ENCODE measurements at places on chromosomes 11 and 22. TPM values are rescaled to one million over a fixed set of nuclear protein-coding genes. Genes with fewer than 3 reads are reported as not detected.

DNA sequence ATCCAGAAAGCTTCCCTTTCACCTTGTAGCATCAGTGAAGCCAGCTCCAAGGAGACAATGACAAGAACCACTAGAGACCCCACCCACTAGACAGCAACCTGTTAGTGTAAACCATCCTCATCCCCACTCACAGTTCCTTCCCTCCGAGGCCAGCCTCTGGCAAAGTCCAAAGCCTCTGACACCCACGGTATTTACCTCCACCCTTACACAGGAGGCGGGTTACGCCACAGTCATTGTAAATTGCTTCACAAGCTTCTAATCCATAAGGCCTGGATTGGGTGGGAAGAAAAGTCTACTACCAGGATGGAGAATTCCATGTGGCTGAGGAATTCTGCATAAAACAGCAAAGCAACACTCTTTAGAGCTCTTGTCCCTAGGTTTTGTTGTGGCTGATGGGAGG lies 287.4 kb downstream of the BUD13 start:
- H3K4me1 ChIP-seq = no peaks in the 10 kb centered on the region
- no peaks in the 10 kb centered on the region for H3K36me3 ChIP-seq
- peaks cover 26% of the 10 kb centered on the region for H3K27me3 ChIP-seq
- no peak overlapping the region for H3K4me3 ChIP-seq
- H3K27ac ChIP-seq = no peak overlapping the region
- DNase-seq = no peak

DNA sequence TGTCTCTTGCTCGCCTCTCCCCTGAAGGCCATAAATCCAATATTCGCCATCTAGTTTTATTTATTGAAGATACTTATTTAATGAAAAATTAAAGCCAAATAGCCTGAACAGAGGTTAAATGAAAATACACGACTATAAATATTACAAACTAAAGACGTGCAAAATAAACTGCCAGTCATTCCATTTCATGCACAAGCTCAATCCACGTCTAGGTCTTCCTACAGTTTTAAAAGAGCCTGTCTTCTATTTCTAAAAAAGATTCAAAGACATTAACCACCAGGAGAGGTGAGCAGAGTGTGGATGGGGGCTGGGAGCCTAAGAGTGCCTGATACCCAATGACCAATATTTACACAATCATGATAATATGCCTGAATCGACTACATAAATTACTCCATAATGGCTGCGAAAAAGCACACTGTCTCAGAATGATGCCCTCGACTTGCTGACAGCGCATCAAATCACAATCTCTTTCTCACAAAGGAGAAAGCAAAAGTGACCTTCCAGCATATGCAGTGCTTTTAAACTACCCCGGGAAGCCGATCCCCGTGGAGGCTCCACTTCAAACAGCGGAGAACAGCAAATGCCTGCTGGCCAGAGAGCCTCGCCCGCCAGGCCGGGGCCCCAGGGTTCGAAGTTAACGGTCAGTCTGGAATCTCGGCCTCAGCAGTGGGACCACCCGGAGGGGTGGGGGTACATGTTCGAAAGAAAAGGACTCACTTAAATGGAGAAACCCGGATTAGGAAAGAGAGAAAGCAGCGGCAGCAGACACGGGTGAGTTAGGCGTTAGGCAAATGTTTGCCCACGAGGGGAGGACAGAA lies 1.7 kb downstream of the FCHSD2 start:
- H3K27me3 ChIP-seq = no peaks in the 10 kb centered on the region
- H3K36me3 ChIP-seq = no peaks in the 10 kb centered on the region
- no peaks in the 10 kb centered on the region for H3K4me1 ChIP-seq
- peak overlapping the region; percentile 97 for H3K27ac ChIP-seq

GRCh38 chr11:61053191-61053590 lies 49.1 kb upstream of the CD5 start:
- H3K27ac ChIP-seq = no peak overlapping the region
- H3K36me3 ChIP-seq = no peaks in the 10 kb centered on the region
- no peak overlapping the region for H3K4me3 ChIP-seq
- no peaks in the 10 kb centered on the region for H3K4me1 ChIP-seq

GRCh38 chr11:111691176-111691575 lies 75.0 kb downstream of the PPP2R1B start:
- H3K4me3 ChIP-seq = no peak overlapping the region
- no peaks in the 10 kb centered on the region for H3K27me3 ChIP-seq
- no peak overlapping the region for H3K27ac ChIP-seq
- no peak for DNase-seq
- peaks cover 5% of the 10 kb centered on the region for H3K36me3 ChIP-seq

- H3K36me3 ChIP-seq = no peaks in the 10 kb centered on the region
- no peaks in the 10 kb centered on the region for H3K27me3 ChIP-seq
- H3K4me1 ChIP-seq = no peaks in the 10 kb centered on the region
- no peak for DNase-seq
- no peak overlapping the region for H3K4me3 ChIP-seq
Observed at GRCh38 chr22:39078329-39078728, 1.3 kb downstream of the APOBEC3G start.

DNA sequence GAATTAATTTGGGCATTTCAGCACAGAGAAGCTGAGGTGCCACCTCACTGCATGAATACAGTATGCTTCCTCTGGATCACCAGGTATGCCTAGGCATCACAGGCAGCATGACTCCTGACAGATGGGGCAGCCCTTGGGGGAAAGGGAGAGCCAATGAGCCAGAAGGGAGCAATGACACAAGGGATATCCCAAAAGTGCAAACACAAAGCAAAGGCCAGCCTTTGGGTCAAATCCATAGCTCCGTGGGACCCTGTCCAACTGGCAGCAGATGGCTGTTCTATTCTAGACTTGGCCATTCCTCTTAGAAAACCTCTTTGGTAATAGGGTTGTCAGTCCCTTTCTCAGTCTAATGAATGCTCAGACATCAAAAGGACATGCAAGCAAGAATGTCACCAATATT lies 73.3 kb downstream of the SERGEF start:
- no peaks in the 10 kb centered on the region for H3K36me3 ChIP-seq
- no peak for DNase-seq
- no peak overlapping the region for H3K4me3 ChIP-seq
- H3K4me1 ChIP-seq = no peaks in the 10 kb centered on the region

DNA sequence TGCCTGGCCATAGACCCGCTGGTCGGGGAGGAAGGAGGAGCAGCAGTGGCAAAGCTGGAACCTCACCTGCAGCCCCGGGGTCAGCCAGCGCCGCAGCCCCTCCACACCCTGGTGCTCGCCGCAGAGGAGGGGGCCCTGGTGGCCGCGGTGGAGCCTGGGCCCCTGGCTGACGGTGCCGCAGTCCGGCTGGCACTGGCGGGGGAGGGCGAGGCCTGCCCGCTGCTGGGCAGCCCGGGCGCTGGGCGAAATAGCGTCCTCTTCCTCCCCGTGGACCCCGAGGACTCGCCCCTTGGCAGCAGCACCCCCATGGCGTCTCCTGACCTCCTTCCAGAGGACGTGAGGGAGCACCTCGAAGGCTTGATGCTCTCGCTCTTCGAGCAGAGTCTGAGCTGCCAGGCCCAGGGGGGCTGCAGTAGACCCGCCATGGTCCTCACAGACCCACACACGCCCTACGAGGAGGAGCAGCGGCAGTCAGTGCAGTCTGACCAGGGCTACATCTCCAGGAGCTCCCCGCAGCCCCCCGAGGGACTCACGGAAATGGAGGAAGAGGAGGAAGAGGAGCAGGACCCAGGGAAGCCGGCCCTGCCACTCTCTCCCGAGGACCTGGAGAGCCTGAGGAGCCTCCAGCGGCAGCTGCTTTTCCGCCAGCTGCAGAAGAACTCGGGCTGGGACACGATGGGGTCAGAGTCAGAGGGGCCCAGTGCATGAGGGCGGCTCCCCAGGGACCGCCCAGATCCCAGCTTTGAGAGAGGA lies 11.9 kb downstream of the TMEM121B start:
- no peaks in the 10 kb centered on the region for H3K4me1 ChIP-seq
- H3K27me3 ChIP-seq = no peaks in the 10 kb centered on the region
- H3K27ac ChIP-seq = no peak overlapping the region
- H3K4me3 ChIP-seq = no peak overlapping the region

GRCh38 chr11:36509201-36509639 lies 852 bp downstream of the TRAF6 start:
- H3K36me3 ChIP-seq = no peaks in the 10 kb centered on the region
- peak overlapping the region; percentile 79 for H3K4me3 ChIP-seq
- H3K27me3 ChIP-seq = no peaks in the 10 kb centered on the region
- peaks cover 4% of the 10 kb centered on the region for H3K4me1 ChIP-seq
- no peak for DNase-seq

DNA sequence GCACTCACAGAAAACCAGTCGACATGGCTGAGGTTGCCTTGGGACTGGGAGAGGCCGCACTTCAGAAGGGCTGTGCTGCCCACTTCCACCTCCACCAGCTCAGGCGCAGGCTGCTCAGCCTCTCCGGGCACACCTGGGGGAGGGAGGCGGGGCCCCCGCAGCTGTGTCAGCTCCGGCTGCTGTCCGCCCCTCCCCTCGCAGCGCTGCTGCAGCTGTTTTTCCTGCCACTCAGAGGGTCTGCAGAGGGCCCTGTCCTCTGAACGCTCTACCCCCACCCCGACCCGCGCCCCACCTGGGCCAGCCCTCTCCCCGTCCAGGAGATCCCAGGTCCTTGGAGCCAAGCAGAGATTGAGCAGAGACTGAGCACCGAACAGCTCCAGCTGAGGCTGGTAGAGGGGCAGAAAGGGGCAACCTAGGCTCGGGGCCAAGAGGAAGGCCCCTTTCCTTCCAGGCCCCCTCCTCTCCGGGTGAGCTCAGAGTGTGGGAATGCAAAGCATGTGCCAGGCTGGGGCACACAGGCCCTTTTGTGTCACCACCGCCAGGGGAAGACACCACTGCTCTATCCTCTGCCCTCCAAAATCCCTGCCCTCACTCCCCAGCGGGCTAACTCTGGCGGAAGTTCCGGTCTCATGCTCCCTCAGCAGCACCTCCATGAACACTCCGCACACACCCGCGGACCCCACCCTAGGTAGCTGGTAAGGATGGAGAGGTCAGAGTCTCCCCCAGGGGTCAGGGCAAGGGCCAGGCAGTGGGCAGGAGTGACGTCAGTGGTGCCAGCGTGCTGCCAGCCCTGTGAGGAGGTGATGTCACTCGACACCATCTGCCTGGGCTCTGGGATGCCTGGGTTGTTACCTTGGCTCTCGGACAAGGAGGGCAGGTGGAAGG lies 1.6 kb downstream of the MCAM start:
- H3K36me3 ChIP-seq = no peaks in the 10 kb centered on the region
- H3K27me3 ChIP-seq = no peaks in the 10 kb centered on the region
- peak; percentile 82 for DNase-seq
- peaks cover 12% of the 10 kb centered on the region for H3K4me1 ChIP-seq

The NAALADL1 gene
- 15.5 TPM for total RNA-seq

All from breast epithelium (tissue), 4 donors.